ENCODE measurements at places on chromosomes 5 and 9. TPM values are rescaled to one million over a fixed set of nuclear protein-coding genes. Genes with fewer than 3 reads are reported as not detected.

NELFB gene
- 54.1 TPM for total RNA-seq

INSL6 gene
- not detected for total RNA-seq

GRXCR2 gene
- total RNA-seq = not detected

ECSCR gene
- total RNA-seq = 0.45 TPM

GRCh38 chr5:114330916-114331531 is 30.8 kb upstream of the KCNN2 start:
- H3K36me3 ChIP-seq = no peaks in the 10 kb centered on the region
- no peak overlapping the region for H3K4me3 ChIP-seq
- no peaks in the 10 kb centered on the region for H3K27me3 ChIP-seq
- no peaks in the 10 kb centered on the region for H3K4me1 ChIP-seq
- no peak overlapping the region for H3K27ac ChIP-seq

DNA sequence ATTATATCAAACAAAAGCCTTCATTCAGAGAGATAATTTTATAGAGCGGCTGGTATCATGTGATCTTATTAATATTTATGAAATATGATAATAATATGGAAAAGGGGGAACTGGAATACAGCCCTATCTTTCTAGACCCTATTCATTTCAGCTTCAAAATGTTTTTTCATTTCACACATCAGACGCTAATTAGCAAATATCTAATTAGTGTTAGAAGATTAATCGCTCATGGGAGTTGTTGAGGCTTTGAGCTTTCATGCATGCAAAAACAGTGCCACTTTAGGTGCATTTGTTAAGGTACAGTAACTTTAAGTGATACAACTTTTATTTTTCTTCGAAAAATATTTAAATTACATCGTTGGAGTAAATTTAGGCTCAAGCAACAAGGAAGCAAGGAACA is 751.7 kb upstream of the WWC1 start:
- no peak for DNase-seq
- no peak overlapping the region for H3K27ac ChIP-seq
- H3K27me3 ChIP-seq = no peaks in the 10 kb centered on the region

DNA sequence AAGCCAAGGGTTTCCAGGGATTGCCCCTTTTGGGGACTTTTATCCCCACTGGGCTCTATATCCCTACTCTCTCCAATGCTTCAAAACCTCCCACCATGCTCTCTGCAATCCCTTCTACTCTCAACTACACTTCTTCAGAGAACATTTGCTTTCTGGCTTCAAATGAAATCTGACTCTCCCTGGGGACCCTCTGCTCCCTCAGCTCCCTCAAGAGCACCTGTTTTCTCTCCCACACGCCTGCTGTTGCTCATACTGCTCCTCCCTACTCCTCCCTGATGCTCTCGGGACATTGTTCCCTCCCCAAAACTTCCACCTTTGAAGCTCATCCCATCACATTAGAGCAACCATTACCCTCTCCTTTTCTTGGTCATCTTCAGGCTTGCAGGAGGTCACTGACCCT is 344.9 kb downstream of the CDK5RAP2 start:
- no peaks in the 10 kb centered on the region for H3K36me3 ChIP-seq
- DNase-seq = no peak
- no peak overlapping the region for H3K27ac ChIP-seq
- no peaks in the 10 kb centered on the region for H3K4me1 ChIP-seq
- no peaks in the 10 kb centered on the region for H3K27me3 ChIP-seq

DNA sequence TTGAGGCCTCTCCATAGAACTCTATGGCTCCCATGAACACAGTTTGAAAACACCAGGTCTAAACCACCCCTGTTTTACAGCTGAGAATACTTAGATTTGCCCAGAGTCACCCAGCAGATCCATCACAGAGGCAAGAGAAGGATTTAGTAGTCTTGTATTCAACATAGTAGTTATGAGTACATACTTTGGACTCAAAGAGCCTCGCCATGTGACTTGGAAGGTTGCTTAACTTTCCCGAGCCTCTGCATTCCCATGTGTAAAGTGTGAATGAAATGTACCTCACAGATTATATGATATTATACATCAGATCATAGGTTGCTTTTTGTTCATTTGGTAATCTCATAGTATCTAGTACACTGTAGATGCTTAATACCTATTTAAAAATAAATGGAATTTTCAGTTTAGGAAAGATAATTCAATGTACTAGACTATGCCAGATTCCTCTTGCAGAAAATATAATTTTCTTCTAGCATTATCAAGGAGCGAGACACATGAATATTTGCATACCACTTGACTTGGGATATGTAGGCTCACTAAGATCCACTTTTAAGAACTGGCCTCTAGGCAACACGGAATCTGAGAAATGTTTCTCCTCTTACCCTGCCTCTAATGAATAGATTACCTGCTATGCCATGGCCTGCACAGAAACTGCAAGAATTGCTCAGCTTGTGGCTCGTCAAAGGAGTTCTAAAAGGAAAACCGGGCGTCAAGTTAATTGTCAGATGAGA is 18.6 kb downstream of the TDRD7 start:
- H3K36me3 ChIP-seq = peaks cover 37% of the 10 kb centered on the region
- H3K27me3 ChIP-seq = no peaks in the 10 kb centered on the region
- peaks cover 3% of the 10 kb centered on the region for H3K4me1 ChIP-seq
- DNase-seq = no peak

DNA sequence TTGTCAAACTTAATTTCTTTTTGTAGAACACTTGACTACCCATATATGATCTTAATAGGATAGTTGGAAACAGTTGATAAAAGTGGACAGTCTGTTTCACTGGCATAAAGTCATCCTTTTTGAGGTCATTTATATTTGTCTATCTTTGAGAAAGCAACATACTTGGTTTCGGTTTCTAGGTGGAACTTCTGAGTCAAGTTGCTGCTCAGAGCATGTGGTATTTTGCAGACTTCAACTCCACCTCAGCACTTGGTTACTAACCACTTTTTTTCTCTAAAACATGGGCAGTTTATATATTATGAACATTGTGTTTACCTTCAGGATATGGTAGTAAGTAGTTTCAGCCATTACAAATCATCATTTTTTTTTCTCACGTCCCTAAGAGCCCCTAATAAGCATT is 1749.0 kb upstream of the C9orf72 start:
- no peaks in the 10 kb centered on the region for H3K36me3 ChIP-seq
- H3K4me1 ChIP-seq = no peaks in the 10 kb centered on the region

DNA sequence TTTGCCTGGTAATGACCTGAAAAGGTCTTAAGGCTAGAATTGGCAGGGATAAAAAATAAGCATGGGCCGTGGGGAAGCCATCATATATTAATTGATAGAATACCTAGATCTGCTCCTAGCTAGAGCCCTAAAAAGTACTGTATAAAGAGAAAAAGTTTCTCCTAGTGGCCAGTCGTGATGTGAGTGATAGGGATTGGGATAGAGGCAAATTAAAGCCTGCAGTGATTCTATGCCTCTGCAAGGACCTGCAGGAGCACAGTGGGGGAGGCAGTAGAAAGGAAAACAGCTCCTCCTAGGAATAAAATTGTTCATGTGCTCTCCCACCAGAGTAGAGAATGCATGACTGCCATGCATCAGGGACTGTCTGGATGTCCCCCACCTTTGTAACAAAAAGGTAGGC is 56.2 kb upstream of the FTMT start:
- H3K4me3 ChIP-seq = no peak overlapping the region
- no peaks in the 10 kb centered on the region for H3K36me3 ChIP-seq
- no peaks in the 10 kb centered on the region for H3K27me3 ChIP-seq
- no peak overlapping the region for H3K27ac ChIP-seq
- DNase-seq = no peak

DNA sequence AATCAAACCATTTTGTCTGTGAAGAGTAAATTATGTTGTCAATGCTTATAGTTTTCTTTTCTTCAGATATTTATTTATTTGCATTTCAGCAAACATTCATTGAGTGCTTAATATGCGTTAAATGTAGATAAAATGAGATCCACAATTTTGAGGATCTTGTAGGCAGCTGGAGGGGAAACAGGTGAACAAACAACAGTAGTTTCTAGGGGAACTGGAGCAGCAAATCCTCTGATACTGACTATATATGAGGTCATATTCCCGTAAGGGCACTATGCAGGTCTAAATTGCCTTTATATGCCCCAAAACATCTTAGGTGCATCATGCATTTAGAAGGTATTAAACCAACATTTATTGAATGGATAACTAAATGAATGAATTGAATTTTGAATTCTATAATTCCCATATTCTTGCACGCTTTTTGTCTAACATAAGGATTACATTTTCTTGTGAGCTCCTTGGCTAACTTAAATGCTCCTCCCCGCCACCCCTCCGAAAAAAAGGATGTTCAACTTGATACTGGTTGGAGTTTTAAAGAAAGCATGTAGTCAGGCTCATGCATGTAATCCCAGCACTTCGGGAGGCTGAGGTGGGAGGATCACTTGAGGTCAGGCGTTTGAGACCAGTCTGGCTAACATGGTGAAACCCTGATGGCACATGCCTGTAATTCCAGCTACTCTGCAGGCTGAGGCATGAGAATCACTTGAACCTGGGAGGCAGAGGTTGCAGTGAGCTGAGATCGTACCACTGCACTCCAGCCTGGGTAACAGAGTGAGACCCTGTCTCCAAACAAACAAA is 299.8 kb downstream of the TMEM38B start:
- no peaks in the 10 kb centered on the region for H3K27me3 ChIP-seq
- H3K4me3 ChIP-seq = no peak overlapping the region
- H3K36me3 ChIP-seq = no peaks in the 10 kb centered on the region
- no peak overlapping the region for H3K27ac ChIP-seq

DNA sequence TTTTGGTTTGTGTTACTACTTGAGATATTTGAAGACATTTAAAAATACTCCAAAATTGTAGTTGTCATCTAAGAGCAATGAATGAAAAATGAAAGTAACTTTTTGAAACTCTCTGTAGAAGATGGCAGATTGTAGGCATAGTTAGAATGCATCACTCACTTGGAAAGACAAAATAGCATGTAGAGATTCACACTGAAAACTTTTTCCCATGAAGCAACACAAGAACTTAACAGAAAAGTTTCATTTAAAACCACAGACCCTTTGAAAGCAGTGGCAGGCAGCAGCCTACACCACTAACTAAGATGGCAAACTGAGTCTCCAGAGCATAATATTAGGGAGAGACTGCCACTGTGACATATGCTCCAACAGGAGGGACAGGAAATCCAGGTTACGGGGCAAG is 18.9 kb upstream of the FAM174A start:
- H3K27me3 ChIP-seq = no peaks in the 10 kb centered on the region
- no peak overlapping the region for H3K4me3 ChIP-seq
- no peak overlapping the region for H3K27ac ChIP-seq
- no peaks in the 10 kb centered on the region for H3K36me3 ChIP-seq

GRCh38 chr5:53355931-53356330 is 124.5 kb upstream of the FST start:
- H3K27me3 ChIP-seq = no peaks in the 10 kb centered on the region
- H3K4me3 ChIP-seq = no peak overlapping the region
- DNase-seq = no peak
- no peaks in the 10 kb centered on the region for H3K4me1 ChIP-seq

DNA sequence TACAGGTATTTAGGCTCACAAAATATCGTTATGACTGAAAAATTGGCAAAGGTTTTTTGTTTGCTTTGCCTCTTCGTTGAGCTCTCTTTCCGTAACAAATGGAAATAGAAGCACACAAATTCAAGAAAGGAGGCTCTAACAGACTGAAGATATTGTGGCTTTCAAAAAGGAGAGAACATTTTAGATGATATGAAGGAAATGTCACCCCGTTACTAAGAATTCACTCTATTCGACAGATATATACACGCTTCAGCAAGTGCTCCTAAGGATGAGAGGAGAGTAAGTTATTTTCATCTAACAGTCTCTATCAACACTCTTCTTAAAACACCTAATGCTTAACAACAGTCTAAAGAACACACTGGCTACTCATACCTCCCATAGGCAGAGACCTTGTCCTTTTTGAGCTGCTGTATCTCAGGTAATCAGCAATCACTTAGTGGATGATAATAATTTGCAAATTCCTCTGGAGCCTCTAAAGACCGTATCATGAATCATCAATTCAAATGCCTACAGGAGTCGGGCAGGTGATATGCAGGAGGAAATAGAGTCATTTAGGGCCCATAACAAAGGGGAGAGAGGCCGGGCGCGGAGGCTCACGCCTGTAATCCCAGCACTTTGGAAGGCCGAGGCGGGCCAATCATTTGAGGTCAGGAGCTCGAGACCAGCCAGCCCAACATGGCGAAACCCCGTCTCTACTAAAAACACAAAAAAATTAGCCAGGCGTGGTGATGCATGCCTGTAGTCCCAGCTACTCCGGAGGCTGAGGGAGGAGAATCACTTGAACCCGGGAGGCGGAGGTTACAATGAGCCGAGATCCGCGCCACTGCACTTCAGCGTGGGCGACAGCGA is 1.4 kb upstream of the HSDL2 start:
- H3K4me3 ChIP-seq = peak overlapping the region; percentile 99
- H3K4me1 ChIP-seq = peaks cover 49% of the 10 kb centered on the region
- peaks cover 10% of the 10 kb centered on the region for H3K36me3 ChIP-seq
- H3K27ac ChIP-seq = peak overlapping the region; percentile 99
- peak; percentile 14 for DNase-seq
- H3K27me3 ChIP-seq = no peaks in the 10 kb centered on the region

DNA sequence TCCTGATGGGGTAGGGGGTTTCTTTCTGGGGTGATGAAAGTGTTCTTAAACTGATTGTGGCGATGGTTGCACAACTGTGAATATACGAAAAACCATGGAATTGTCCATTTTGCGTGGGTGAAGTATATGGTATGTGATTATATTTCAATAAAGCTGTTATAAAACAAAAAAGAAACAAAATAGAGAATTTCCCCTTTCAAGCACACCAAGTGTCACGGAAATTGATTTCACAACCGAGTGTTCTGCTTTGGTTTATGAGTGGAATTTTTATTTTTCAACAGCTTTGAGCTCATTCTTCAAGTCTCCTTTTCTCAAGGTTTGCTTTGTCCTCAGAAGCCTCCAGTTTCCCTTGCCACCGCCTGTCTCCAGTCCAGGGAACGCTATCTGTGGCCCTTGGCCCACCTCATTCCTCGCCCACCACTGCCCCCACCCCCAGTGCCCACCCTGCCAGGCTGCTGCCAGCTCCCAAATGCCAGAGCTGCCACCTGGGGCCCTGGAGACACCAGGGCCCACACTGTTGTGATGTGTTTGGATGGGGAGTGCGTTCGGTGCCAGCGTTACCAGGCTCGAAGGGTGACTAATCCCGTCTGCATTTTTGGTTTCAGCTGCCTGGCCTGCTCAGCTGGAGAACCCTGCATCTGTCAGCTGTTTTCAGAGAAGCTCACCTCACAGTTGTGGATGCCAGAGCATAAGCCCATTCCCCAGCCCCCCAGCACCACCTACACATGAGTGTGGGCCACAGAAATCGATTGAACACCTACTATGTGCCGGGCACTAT is 30.4 kb downstream of the DUSP1 start:
- H3K4me1 ChIP-seq = no peaks in the 10 kb centered on the region
- H3K36me3 ChIP-seq = no peaks in the 10 kb centered on the region
- DNase-seq = no peak
- no peak overlapping the region for H3K27ac ChIP-seq
- no peaks in the 10 kb centered on the region for H3K27me3 ChIP-seq

DNA sequence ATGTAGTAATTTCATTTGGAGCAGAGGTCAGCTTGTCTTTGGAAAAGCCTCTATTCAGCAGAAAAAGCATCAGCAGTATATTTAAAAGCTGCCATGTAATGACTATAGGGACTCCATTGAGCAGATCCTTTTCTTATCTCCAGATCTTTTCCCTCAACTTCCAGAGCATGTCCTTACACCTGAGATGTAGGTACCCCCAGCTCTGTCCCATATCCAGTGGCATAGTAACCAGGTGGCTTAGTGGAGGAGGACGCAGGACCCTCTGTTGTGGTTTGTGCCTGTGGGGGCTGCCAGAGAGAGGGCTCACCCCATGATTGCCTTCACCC is 61.5 kb downstream of the RCL1 start:
- no peak overlapping the region for H3K4me3 ChIP-seq
- H3K27me3 ChIP-seq = no peaks in the 10 kb centered on the region
- no peak overlapping the region for H3K27ac ChIP-seq

- DNase-seq = no peak
- H3K27me3 ChIP-seq = no peaks in the 10 kb centered on the region
- no peaks in the 10 kb centered on the region for H3K4me1 ChIP-seq
- H3K4me3 ChIP-seq = no peak overlapping the region
- no peak overlapping the region for H3K27ac ChIP-seq
Observed at GRCh38 chr5:84119252-84119651, 265.4 kb downstream of the EDIL3 start.
